Activated naive CD4-positive, alpha-beta T cell treated with anti-CD3 and anti-CD28 coated beads, Interleukin-2, amount 10 ng/mL, durations not matched to agents 7 days and 5 days (primary cell): ENCODE measurements at places on chromosomes 13 and 19.

DNA sequence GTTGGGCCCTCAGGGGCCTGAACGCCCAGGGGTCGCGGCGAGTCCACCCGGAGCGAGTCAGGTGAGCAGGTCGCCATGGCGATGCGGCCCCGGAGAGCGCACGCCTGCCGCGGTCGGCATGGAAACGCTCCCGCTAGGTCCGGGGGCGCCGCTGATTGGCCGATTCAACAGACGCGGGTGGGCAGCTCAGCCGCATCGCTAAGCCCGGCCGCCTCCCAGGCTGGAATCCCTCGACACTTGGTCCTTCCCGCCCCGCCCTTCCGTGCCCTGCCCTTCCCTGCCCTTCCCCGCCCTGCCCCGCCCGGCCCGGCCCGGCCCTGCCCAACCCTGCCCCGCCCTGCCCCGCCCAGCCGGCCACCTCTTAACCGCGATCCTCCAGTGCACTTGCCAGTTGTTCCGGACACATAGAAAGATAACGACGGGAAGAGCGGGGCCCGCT is at the start of gene CCNA1:
Gene CCNA1 (plus strand): TSS at position 390 of the 439 bp plus-strand sequence. CDS start 562 bp downstream, outside the sequence.
- DNase-seq = peak; percentile 22

GRCh38 chr13:36819739-36820090 is 693 bp downstream of the RFXAP start:
- DNase-seq = peak; percentile 61

- DNase-seq = no peak
These were observed 64.5 kb upstream of the MED4 start for GRCh38 chr13:48159401-48159800.

DNA sequence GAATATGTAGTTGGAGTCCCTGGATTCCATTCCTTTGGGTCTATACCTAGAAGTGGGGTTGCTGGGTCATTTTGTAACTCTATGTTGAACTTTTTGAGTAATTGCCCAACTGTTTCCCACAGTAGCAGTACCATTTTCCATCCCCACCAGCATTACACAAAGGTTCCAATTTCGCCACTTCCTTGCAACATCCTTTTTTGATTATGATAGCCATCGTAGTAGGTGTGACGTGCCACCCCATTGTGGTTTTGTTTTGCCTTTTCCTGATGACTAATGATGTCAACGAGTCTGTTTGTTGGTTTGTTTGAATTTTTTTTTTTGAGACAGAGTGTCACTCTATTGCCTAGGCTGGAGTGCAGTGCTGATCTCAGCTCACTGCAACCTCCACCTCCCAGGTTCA is 3.3 kb upstream of the PEX11G start:
- peak; percentile 47 for DNase-seq

GRCh38 chr13:37143911-37144310 is 38.4 kb upstream of the CSNK1A1L start:
- DNase-seq = no peak

GRCh38 chr19:41321600-41322270 is 11.8 kb downstream of the CCDC97 start:
- no peak for DNase-seq

- peak; percentile 54 for DNase-seq
These were observed 1.5 kb downstream of the MAST3 start for GRCh38 chr19:18098891-18099622.

GRCh38 chr13:87393358-87393757 is 277.8 kb upstream of the SLITRK5 start:
- DNase-seq = no peak

DNA sequence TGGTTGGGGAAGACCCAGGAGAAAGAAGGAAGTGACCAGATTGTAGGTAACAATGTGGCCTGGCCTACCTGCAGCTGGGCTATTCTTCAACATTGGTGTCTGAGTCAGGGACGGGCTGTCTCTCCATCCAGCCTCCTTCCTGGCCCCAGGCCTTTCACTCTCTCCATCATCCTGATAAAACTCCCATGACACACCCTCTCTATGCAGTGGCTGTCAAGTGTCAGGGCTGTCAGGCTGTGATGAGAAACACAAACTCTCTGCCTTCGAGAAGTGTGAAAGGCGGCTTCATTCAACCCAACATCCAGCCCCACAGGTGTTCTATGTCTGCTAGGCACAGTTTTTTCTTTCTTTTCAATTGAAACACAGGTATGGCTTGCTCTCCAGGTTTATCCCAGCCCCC is 153.3 kb upstream of the VSTM2B start:
- DNase-seq = no peak

DNA sequence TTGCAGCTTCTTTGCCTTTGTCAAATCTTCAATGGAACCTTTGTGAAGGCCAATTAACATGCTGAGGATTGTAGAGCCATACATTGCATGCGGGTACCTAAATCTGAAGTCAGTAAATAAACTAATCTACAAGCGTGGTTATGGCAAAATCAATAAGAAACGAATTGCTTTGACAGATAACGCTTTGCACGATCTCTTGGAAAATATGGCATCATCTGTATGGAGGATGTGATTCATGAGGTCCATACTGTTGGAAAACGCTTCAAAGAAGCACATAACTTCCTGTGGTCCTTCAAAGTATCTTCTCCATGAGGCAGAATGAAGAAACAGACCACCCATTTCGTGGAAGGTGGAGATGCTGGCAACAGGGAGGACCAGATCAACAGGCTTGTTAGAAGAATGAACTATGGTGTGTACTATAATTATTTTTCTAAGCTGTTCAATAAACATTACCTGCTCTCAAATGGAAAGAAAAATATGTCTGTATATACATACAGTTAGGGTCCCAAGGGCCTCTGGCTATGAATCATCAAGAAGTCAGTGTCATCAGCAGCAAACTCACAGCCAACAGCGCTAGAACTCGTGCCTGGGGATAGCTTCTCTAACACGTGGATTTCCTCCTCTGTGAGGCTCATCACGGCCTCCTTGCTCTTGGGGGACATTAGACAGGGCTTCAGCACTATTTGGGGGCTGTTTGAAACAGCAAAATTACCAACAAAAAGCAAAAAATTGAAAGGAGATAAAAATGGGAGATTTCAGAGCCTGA is 2.9 kb upstream of the CD70 start:
- DNase-seq = no peak

DNA sequence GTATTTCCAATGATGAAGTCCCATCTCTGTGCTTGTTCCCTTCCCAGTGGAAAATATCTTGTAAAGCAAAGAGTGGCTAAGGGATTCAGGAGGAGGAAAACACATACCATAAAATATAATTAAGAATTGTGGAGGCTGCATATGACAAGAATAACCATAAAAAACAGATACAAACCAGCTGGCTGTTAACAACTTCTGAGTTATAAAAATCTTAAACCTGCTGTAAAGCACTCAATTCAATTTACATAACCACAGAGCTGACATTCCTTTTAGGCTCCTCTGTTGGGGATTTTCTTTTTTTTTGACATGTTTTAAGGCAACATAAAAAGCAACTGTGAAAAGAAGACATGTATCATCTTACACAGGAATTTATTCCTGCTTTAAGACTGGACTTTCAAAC is 207.6 kb downstream of the DACH1 start:
- DNase-seq = no peak

DNA sequence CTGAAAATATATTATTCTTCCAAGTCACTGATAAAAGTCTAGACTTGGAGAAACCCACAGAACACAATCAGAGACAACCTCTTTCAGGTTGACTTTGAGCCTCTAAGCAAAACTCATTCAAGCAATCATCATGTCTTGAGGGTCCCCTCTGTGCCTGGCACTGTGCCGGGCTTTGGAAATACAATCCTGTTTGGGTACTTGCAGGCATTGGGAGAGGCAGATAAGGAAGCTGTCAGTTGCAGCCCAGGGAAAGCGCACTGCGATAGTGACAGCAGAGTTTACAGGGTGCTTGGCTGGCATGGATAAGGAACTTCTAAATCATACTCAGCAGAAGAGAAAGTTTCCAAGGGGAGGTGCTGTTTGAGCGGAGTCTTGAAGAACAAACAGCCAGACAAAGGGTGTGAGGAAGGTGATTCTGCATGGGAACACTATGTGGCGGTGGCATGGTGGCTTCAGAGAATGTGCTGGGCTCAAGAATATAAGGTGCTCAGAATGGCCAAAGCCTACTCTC is 9.1 kb downstream of the SERP2 start:
- no peak for DNase-seq

GRCh38 chr13:45826731-45827130 is 24.8 kb downstream of the SIAH3 start:
- no peak for DNase-seq

GRCh38 chr13:59447031-59447430 is 716.7 kb downstream of the DIAPH3 start:
- no peak for DNase-seq

DNA sequence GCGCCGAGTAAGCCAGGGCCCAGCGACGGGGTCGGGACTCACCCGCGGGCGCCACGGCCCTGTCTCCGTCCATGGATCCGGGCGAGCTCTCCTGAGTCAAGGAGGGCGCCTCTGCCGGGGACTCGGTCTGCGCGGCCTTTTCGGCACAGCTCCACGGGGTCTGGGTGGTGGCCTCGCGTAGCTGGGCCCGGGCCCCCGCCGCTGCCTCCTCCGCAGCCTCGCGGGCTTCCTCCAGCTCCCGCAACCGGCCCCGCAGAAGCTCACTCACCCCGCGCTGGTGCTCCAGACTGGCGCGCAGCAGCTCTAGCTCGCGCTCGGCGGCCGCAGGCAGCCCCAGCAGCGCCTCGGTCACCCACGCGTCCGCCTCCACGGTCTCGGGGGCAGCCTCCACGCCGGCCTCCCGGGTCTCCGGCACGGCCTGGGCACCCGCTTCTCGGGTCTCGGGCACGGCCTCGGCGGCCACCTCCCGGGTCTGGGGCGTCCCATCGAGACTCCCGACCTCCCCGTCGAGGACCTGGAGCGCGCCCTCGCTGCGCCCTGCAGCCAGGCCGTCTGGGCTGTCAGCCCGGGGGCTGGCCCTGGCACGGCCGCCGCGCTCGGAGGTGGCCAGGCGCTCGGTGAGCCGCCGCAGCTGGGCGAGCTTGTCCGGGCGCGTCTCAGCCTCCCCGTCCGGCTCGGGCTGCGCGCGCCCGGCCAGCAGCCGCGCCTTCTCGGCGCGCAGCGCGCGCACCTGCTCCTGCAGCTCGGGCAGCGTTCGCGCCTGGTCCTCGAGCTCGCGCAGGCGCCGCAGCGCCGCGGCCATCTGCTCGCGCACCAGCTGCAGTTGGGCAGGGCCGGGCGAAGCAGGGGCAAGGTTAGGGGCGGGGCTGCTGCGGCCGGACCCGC is 8.4 kb downstream of the KANK3 start:
- DNase-seq = peak; percentile 58

DNA sequence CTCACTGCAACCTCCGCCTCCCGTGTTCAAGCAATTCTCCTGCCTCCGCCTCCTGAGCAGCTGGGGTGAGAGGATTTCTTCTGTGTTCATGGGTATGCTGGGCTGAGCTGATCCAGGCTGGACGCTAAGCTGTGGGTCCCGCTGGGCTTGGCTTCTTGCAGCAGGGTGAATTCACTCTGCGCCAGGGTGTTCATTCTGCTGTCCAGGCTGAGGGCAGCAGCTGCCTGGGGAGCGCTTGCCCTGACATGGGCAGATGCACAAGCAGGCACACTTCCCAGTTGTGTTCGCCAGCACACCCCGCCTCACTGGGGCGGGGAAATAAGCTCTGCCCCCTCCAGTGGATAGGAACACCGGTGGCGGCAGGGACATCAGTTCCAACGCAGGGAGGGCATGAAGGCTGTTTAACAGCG is 7.3 kb upstream of the INAFM1 start:
- no peak for DNase-seq

DNA sequence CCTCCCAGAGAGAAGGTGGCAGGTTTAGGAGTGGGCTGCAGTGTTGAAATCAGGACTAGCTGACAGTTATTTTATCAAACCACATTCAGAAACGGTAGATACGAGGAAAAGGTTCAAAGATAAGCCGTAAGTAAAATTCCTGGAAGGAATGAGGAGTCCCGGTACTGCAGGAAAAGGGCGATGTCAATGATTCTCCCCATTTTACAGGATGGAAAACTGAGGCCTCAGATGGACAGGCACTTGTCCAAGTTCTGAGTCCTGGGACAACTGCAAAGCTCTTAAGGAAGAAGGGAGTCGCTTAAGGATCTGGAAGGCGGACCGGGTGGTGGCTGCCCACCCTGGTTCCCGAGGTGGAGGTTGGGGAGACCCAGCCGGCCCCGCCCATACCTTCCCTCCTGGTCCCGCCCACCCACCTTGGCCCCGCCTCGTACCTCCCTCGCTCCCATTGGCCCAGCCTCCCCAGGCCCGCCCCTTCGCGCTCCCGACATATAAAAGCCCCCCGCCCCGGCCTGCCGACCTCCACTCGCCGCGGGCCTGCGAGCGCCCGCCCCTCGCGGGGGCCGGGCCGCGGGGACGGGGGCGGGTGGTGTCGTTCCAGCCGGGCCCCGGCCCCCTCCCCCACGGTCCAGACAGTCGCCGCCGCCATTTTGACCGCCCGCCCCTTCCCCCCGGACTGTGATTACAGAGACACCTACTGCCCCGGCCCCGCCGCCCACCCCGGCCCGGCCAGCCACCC is 603 bp downstream of the RFX1 start:
- peak; percentile 93 for DNase-seq

GRCh38 chr13:89684896-89685295 is 1662.6 kb upstream of the MIR17HG start:
- DNase-seq = no peak

GRCh38 chr19:35704218-35704617 is at the start of gene ZBTB32:
TSS of gene ZBTB32 (plus strand) at chr19:35704558. CDS start at chr19:35714627, 10,069 bp downstream.
- peak; percentile 39 for DNase-seq

GRCh38 chr19:30745476-30745985 is 373.3 kb downstream of the ZNF536 start:
- no peak for DNase-seq

DNA sequence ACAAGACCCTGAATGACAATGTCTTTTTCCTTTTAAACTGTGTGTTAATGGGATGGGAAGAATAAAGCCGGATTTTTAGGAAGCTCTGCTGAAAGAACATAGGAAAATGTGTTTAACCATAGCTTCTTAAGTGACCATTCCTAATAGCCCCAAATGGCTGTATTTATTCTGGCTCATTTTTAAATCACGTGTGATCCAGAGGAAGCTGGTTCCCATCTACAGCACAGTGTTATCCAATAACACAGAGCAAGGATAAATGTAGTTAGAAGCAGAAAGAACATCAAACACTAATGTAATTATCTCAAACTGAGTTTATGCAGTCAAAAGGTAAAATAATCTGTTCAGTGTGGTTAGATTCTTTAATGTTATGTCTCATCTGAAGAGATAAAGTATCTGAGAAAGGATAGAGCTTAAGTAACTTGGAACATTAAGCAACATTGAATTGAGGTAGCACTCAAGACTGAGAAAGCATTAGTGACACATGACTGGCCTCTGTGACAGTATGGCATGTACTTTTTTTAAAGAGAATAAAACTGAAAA is 853.3 kb downstream of the GPC5 start:
- DNase-seq = no peak
